ENCODE measurements at places on chromosomes 6 and 20.

- no peak for DNase-seq
Measured at GRCh38 chr6:130647246-130647645, 180.0 kb upstream of the SMLR1 start.

- no peak for DNase-seq
Measured at GRCh38 chr6:11608600-11609323, 71.2 kb downstream of the TMEM170B start.

GRCh38 chr6:102798636-102799035 is 1405.1 kb downstream of the GRIK2 start:
- no peak for DNase-seq

DNA sequence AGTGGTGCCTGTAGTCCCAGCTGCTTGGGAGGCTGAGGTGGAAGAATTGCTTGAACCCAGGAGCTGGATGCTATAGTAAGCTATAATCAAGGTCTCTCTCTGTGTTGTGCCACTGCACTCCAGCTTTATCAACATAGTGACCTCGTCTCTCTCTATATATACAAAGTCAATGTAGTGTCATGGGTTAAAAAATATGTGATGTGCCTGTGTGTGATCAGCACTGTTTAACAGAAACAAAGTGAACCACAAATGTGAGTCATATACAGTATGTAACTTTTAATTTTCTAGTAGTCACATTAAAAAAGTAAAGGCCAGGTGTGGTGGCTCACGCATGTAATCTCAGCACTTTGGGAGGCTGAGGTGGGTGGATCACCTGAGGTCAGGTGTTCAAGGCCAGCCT is 85.3 kb upstream of the RNF24 start:
- DNase-seq = no peak

GRCh38 chr20:48656661-48657211 is 171.1 kb downstream of the PREX1 start:
- no peak for DNase-seq

DNA sequence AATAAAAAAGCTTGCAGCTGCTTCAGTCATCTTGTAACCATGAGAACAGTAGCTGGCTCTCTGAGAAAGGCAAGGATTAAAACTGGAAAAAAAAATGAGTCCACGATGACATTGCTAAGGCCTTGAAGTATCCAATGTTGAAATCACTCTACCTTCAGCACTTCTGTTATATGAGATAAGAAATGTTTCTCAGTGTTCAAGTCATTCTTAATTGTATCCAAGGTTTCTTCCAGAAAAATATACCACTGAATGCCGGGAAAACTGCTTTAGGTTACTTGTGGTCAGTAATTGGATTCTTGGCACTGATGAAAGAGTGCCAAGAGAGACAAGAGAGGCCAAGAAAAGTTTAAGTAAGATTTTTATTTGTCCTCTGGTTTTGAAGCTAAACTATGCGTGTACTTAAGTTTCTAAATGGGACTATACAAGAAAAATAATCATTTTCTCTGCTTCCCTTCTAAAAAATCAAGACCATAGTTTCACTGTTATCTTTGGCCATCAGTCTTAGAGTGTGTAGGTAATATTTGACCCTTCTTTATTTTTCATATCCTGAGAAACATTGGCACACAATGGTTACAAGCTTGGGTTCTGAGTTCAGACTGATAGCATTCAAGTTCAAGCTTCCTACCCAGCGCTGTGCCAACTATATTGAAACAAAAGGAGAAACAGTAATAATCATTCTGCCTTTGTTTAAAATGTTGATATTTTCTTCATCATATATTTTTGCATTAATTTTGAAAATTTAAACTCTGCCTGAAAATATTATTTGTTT is 84.6 kb downstream of the TRDN start:
- no peak for DNase-seq

All from CD4-positive, alpha-beta T cell treated with Interleukin-6 at 100 ng/mL for 8 hours (primary cell).